ENCODE measurements at places on chromosomes 1 and 21. TPM values are rescaled to one million over a fixed set of nuclear protein-coding genes. Genes with fewer than 3 reads are reported as not detected.

The CACNA1E gene
- 3.8 TPM for total RNA-seq

The ERICH3 gene
- not detected for total RNA-seq

The SH2D2A gene
- total RNA-seq: not detected

The FMO1 gene
- total RNA-seq: 0.08 TPM

The PLA2G2F gene
- total RNA-seq: not detected

The TMEM81 gene
- 2.3 TPM for total RNA-seq

The NT5C1A gene
- total RNA-seq: 2.3 TPM

The UBE4B gene
- 29.1 TPM for total RNA-seq

DNA sequence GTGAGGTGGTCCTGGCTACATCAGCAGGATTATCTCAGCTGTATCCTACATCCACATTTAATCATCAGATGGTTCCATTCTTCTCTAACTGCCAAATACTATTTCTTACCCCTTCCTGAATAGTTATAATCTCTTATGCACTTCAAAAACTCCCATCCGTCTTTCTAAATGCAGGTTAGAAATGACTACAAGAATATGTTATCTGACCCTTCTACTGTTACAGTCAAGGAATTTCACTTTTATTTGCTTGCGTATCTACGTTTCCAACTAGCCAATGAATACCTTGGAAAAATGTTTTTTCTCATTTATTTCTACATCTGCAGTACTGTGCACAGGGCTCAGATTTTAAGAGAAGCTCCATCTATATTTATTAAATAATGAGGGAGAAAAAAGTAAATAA, 709.9 kb downstream of the KCNT2 start:
- no peak for DNase-seq

- no peak for DNase-seq
These were observed 23.7 kb upstream of the SLC2A5 start for GRCh38 chr1:9093091-9093490.

DNA sequence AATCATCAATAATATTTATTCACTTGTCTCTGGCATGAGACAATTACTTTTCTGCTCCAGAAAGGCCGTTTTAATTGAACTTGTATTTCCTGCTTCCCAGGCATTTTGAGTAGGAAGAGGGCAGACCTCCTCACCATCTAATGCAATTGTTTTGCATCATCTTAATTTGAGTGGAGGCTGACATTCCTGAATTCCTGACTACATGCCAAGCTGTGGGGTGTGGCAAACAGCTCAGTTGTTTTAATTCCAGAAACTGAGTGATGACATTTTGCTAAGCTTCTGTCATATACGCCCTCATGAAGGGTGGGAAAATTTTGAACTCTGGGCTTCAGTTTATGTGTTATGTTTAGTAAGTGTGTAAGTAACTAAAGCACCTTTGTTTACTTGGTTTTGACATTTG, 125.4 kb upstream of the USP25 start:
- DNase-seq: peak; percentile 82

GRCh38 chr21:33339135-33339534, 14.4 kb downstream of the IFNAR1 start:
- no peak for DNase-seq

GRCh38 chr1:54265126-54265525, 65.2 kb downstream of the MRPL37 start:
- no peak for DNase-seq

GRCh38 chr1:209491496-209491895, 92.0 kb upstream of the CAMK1G start:
- peak; percentile 19 for DNase-seq

DNA sequence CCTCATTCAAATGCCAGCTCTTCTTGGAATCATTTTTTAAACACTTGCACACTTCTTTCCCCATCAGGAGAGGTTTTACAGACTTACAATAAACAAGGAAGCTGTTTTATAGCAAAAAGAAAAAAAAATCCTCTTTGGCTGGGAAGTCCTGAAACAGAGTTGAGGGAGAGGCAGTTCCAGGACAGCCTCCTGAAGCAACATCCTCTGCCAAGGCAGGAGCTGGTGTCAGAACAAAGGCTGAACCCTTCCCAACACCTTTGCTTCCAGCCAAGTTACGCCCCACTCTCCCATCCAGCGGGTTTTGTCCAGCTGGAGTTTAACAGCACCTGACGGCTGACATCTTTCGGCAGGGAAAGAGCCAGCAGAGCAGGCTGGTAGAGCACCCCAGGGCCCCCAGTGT, 287.8 kb downstream of the RRAGC start:
- no peak for DNase-seq

- DNase-seq: no peak
These were observed 18.0 kb downstream of the CRYBG2 start for GRCh38 chr1:26335774-26336476.

- no peak for DNase-seq
These were observed 335.7 kb upstream of the PROX1 start for GRCh38 chr1:213652109-213652508.

- DNase-seq: no peak
These were observed 26.4 kb downstream of the TIAM1 start for GRCh38 chr21:31317688-31318087.

GRCh38 chr1:172212124-172212523, 208.4 kb upstream of the C1orf105 start:
- DNase-seq: no peak

DNA sequence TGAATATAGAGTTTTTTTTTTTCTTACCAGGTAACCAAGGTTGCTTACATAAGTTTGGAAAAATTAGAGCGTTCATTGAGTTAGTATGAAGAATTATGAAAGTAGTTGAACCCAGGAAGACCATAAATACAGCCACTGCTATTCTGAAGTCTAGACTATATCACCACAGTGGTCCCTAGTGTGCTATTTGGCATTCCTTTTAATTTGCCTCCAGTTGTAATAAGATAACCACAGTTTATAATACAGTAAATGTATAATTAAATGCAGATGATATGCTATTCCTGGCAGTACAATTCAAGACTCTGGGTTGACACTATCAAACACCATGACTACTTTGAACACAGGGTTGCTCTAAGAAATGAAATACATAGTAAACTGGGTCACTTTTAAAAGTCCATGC, 270.5 kb downstream of the BRINP2 start:
- no peak for DNase-seq

DNA sequence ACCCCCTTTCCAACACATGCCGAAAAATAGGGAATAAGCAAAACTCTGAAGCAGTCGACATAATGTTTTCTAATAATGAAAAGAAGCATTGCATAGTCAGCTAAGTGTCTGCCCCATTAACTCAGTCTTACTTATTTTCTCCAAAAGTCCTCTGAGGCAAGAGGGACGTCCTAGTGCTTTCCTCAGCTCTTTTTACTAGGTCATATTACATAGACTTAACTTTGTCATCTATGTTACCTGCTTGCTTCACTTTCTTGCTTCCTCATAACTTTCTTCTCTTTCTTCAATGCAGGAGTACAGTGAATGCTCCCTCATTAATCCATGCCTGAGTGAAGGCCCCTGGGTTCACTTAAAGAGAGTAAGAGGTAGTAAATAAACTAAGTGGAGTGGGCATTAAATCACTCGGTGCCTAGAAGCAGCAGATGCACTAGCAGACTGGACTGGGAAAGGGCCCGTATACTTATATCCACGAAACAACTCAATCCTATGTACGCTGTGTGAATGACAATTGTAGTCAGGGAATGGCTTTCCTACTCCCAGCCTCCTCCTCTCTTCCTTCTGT, 210.5 kb upstream of the SPAG17 start:
- DNase-seq: no peak

GRCh38 chr1:245896258-245896657, 610.8 kb downstream of the SMYD3 start:
- DNase-seq: no peak

GRCh38 chr1:56507925-56508522, 71.3 kb downstream of the PLPP3 start:
- DNase-seq: no peak

- DNase-seq: peak; percentile 78
These were observed 14.0 kb upstream of the FAAP20 start for GRCh38 chr1:2208309-2209239.

DNA sequence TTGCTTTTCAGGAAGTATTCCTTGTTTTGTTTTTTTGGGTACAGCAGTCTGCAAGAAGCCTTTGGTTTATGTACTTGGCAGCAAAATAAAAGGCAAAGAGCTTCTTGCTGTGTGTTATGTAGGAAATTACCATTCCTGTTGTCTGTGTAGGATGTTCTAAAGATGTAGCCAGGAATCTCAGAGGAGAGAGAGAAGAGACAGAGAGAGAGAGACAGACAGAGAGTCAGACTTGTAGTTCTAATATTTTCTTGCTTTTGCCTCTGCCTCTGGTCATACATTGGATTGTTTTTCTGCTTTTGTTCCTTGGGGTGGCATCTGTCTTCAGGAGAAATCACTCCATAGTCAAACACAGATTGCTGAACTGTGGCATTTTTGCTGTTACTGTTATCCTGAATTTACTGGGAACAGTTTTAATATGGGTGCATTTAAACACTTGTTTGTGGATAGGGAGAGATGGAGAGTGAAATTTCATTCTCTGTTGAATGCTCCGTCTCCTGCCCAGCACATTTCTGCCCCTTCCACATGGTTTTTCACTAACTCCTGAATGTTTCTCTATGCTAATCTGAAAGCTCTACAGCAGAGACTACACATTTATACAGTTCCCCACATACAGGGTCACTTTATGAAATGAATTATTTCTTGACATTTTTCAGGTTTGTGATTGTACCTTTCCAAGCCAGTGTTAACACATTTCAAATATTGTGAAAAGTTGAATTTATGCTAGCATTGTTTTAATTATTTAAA, 49.8 kb downstream of the POU2F1 start:
- no peak for DNase-seq

Data from myocyte (in vitro differentiated cells).